ENCODE measurements at places on chromosomes 16 and 17.

GRCh38 chr17:82713071-82713723 lies 3.3 kb upstream of the FN3KRP start:
- DNase-seq, result no peak

DNA sequence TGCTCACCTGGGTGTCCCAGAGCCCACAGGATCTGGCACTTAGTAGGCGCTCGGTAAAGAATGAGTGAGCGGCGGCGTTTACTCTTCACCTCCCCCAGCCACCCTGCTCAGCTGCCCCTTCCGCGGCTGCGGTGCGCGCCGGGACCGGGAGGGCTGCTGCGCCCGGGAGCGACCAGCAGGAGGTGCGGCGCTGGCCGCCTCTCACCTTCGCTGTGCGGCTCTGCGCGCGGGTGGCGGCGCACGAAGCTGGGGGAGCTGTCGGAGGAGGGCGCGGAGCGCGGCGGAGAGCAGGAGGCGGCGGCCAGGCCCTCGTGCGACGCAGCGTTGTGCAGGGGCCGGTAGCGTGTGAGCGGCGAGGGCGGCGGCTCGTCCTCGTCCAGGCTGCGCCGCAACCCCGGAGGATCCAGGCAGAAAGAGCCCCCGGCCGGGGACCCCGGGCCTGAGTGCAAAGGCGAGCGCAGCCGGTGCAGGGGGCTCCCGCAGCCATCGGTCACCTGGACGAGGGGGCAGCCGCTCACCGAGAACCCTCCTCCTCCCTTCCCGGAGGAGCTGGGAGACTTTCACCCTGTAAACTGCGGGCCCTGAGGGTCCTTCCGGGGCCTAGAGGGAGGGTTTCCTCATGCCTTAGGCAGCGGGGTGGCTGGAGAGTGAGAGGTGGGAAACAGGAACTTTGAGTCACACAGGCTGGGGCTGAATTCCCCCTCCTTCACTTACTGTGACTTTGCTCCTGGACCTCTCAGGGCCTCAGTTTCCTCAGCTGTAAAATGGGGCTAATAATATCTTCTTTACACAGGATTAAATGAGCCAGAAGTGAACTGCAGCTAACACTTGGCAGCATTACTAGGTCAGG lies 12.5 kb downstream of the SAMD14 start:
- no peak for DNase-seq

DNA sequence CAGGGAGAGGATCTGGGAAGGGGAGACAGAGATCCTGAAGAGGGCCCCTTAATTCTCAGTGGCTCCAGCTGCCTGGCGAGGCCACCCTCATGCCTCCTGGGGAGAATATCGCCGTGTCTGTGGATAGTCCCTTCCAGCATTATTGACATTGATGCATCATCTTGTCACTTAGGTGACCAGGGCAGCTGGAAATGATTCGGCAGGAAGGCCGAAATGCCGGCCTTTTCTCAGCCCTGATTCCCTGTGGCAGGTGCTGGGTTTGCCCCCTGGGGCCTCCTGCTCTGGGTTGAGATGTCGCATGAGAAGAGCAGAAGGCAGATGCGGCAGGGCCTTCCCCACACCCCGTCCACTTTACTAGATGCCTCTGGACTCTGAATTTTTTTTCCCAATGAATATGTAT lies 89.5 kb downstream of the RAP1GAP2 start:
- no peak for DNase-seq

DNA sequence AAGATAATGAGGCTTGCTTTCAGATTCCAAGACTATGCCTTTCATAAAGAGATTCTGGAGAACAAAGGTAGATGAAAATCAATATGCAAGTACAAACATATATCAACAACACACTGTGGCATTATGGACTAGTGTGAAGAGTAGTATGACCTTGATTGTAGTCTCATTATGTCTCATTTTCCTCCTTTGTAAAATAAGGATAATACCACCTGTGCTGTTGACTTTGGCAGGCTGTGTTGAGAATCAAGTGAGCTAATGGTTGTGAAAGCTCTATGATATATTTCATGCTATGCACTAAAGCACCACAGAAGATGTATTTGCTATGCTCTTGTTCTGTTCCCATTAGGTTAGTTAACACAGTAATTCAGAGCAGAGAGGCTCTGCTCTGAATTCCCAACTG lies 78.5 kb upstream of the NACA2 start:
- DNase-seq, result no peak

- no peak for DNase-seq
Measured at GRCh38 chr16:23694644-23695373, 16.1 kb downstream of the PLK1 start.

DNA sequence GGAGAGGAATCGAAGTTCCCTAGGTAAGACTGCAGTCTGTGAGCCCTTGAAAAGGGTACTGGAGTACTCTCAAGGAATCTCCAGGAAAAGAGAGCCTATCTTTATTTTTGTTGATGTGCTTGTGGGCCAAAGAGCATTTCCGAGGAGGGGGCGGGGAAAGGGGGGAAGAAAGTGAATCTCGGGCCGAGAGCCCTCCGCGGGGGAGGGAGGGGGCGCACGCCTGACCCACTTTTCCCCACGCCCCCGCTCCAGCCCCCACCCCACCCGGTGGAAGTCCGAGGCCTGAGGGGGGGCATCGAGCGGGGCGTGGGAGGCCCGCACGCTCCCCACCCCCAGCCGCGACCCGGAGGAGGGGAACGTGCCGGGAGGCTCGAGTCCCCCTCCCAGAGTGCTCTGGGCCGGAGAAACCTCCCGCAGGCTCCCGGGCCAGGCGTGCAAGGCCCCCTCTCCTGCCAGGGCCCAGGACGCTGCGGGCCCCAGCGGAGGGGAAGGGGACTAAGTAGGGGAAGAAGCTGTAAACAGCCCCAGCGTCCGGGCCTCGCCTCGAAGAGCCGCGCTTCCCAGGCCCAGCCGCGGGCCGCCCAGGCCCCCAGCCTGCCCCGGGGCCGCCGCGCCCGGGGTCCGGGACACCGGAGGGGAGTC lies 444 bp downstream of the HELZ start:
- DNase-seq, result no peak

- DNase-seq, result no peak
Measured at GRCh38 chr17:48612854-48613691, 2.0 kb downstream of the HOXB8 start.

DNA sequence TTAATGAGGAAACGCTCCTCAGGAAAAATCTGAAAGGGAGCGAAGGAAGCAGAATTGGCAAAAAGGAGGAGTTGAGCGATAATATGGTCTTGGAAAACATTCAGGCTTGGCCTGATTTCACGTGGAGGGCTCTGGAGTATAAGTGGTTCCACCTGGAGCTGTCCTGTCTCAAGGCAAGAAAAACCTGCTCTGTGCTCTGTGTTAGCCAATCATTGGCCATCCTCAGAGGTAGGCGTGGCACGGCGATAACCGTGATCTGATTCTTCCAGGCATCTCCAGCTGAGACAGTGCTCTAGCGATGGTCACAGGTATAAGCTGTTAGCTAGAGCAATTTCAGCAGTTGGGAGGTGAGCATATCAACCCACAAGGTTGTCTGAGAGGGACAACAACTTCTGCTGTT lies 450.5 kb upstream of the MAF start:
- no peak for DNase-seq

Measured in putamen (tissue), 1 donor.